ENCODE measurements at places on chromosomes 11 and 22.

GRCh38 chr11:69461272-69461962, 20.0 kb upstream of the LINC01488 start:
- DNase-seq = no peak

DNA sequence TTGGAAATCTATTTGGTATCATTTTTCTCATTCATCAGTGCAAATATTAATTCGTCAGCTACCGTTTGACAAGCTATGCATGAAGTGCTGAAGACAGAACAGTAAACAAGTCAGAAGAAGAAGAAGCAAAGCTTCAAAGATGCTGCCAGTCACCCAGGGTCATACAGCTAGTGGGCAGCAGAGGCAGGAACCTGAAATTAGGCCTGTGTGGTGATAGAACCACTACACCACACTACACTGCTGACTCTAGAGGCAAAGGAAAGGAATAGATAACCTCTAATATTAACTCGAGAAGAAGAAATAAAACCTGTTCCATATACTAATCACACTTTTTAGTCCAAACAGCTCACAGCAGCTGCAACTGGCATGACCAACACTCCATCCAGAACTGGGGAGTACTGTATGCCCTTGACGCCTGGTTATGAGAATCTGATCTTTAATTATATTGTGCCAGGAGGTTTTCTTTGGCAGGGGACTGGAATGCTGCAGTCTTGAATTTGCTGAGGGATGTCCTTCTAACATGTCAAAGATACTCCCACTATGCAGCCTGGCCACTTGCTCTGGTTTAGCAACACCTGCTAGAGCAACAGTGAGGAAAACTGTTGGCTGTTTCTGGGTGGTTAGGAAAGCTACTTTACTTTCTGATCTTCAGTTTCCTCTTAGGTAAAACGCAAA, 73.0 kb downstream of the PAK1 start:
- no peak for DNase-seq

- DNase-seq = no peak
These were observed 67.0 kb downstream of the FANCF start for GRCh38 chr11:22558664-22559063.

- no peak for DNase-seq
These were observed 90.0 kb downstream of the TSPAN18 start for GRCh38 chr11:44816761-44817160.

DNA sequence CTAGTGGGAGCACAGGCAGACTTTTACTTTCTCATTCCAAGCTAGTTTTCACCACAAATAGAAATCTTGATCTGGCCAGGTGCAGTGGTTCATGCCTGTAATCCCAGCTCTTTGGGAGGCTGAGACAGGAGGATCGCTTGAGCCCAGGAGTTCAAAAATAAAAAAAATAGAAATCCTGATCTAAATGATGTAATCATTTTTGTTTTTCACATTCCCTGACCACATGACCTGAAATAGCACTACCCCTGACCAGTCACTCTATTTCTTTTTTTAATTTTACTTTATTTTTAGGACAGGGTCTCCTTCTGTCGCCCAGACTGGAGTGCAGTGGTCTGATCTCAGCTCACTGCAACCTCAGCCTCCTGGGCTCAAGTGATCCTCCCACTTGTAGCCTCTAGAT, 2.3 kb upstream of the TCN2 start:
- no peak for DNase-seq

DNA sequence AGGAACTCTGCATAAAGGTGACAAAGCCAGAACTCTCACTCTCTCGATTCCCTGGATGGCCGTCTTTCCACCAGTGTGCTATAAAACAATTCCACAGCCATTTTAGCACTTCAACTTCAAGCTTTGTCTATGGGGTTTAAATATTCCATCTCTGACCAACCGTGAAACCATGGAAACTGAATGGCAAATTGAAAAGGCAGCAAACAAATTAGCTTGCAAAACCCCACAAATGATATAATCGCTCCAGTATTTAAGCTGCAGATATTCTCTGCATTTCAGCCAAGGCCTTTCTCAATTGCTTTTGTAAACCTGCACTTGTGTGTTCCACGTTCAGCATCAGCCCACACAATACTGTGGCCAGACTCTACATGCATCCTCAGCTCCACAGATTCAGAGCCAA, 131.7 kb upstream of the ISX start:
- no peak for DNase-seq

GRCh38 chr11:120211522-120212258, 858 bp downstream of the OAF start:
- DNase-seq = no peak

- no peak for DNase-seq
These were observed 50.8 kb downstream of the ATG16L2 start for GRCh38 chr11:72864702-72865655.

GRCh38 chr11:17736930-17737817, 2.6 kb downstream of the KCNC1 start:
- DNase-seq = no peak

GRCh38 chr22:36914390-36914752, 943 bp downstream of the CSF2RB start:
- no peak for DNase-seq

- DNase-seq = no peak
These were observed 20.7 kb upstream of the CCDC188 start for GRCh38 chr22:20171288-20172140.

DNA sequence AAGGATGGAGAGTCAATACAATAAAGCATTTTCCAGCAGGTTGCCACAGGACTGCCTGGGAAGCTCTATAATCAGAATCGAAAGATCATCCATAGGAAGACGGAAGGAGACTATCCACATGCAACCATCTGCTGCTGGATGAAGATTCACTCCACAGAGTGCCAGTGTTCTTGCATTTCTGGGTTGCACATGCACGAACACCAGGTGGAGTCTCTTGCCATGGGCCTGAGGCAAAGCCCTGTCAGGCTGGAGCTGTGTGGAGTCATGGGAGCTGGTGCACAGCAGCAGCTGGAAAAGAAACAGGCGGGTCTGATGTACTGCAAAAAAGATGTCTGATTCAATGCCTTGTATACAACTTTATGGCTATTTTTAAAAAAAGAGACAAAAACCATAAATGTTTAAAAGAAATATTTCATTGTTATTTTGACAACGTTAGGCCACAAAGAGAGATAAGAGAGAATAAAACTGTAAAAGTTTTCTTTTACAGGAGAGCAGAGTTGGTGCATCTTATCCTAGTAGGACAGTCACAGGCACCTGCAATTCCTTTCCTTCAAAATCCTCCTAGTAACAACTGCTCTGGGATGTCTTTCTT, 12.9 kb upstream of the FAT3 start:
- no peak for DNase-seq

DNA sequence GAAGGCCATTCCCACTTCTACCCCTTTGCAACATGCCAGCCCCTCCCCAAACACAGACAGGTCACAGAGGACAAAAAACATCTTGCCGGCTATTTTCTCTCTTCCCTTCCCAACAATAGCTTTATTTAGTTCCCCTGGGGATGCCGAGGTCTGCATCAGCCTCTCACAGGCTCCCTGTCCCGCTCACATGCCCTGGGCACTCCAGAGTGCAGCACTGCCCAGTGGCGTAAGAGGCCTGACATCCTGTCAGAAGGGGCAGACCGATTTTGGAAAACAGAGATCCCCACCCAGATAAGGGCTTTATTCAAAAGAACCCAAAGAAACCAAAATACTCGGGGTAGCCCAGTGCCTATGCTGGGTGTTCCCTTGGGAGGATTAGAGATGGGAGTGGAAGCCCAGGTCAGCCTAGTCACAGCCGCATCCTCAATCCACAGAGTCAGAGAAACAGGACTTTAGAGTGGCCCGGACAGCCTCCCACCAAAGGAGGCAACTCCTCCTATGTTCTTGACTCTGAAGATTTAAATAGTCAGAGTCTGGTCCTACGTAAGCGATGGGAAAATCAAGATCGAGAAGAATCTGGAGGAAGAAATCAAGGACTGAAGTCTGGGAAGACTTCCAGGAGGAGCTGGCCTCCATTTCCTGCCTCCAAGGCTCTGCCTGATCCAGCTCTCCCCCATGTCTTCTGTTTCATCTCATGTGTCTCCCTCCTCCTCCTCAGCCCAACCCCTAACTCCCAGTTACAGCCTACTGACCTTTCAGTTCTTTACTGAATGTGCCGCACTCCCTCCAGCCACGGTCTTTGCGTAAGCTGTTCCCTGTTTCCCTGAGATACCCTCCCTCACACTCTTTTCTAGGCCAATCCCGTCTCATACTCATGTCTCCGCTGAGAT, 129.3 kb downstream of the FBXO7 start:
- DNase-seq = no peak

- no peak for DNase-seq
These were observed 47.2 kb downstream of the GALNT18 start for GRCh38 chr11:11574373-11575287.

DNA sequence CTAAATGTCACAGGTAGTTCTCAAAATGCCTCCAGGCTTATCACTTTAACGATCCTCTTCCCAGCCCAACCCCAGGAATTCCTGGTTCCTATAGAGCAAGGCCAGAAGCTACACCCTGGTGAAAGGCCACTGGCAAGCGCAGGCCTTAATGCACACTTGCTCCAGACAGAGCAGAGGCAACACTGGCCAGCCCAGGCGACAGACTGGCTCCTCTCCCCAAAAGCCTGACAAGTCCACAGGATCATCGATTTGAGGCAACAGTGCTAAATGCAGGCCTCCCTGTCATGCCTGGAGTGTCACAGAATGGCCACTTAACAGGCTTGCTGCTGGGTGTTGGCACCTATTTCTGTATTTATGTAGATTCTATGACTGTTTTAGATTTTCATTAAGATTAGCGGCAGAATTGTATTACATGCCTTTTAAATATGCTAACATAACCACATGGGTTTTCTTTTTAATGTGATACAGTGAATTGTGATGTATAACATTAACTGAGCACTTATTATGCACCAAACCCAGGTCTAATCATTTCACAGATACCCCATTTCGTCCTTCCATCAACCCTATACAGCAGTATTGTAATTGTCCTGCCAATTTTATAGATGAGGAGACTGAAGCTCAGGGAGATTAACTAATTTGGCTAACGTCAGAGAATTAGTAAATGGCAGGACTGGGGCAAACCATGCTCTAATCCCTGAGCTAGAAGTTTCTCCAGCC, 38.6 kb downstream of the PACSIN2 start:
- no peak for DNase-seq

DNA sequence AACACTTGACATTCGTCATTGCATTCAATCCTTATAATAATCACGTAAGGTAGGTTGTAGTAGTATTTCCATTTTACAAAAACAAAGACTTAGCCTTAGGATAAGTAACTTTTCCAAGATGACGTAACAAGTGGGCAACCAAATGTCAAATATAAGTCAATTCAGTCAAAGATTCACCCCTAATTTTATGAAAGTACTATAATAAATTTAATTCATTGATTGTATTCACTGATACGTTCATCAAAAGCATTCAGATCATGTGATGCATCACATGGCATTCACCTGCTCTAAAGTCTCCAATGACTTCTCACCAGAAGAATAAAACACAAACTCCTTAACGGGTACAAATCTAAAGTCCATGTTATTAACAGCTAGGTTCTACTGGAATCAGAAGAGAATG, 2.1 kb downstream of the KIF18A start:
- DNase-seq = no peak

DNA sequence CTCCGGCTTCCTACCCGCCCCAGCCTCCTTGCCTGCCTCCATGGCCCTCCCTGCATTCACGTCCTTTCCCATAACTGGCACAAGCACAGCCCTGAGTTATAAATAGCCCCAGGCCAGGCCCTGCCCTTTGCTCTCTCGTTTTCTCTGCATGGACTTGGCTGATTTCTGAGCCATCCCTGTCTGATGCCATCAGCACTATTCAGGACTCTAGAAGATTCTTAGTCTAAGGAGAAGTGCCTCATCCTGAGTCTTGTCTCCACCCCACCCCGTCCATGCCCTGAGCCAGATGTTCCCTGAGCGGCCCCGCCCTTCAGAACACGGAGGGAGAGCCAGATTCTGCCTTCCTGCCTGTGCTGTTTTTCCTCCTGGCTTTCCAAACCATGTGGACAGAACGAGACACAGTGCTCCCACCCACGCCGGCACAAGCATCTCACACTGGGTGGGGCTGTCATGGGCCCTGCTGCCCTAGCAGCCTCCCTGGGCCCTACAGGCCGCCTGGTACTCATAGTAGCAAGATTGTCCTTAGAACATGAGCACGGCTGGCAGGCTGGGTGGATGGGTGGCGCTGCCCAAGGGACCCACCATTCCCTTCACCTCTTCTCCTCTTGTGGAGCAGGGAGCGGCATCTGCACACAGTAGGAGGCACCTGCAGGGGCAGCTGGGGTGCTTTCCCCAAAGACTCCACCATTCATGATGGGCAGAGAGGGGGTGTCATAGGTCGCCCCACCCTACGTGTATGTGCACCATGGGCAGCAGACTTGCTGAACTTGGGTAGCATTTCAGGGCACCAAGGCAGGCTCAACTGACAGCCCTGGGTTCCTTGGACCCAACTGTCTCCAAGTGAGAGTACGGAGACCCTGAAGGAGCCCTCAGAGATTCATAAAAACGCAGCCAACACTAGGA, 76.9 kb downstream of the BCR start:
- no peak for DNase-seq

DNA sequence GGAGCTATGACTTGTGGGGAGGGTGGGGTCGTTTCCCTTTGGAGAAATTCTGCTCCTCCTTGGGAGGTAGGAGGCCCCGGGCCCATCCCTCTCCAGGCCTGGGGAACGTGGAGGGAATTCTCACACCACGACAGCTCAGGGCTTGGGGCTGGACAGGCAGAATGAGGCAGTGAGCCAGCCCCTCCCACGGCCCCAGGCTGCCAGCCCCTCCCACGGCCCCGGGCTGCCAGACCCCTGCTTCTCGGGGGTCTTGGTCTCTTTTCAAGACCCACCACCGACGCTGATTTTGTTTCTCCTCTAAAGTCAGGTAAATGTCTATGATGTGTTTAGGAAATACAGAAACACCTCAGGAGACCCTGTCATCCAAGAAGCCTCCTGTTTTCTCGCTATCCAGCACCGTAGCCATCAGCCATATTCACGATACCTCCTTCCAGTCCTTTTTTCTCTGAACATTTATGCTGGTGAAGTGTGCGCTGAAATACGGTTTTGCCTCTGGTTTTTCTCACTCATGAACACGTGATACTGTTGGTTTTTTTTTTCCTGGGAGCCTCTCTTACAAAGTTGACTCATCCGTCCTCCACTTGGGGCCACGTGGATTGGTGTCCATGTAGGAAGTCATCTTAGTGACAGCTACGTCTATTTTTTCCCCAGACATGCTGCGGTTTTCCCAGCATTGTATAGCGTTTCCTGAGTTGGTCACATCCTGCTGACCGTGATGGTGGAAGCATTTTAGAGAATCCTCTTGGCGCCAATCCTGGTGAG, 1219.6 kb downstream of the BRD1 start:
- no peak for DNase-seq

- DNase-seq = no peak
These were observed 6.0 kb downstream of the TMEM123 start for GRCh38 chr11:102446606-102447005.

- DNase-seq = no peak
These were observed 16.8 kb downstream of the PIWIL4 start for GRCh38 chr11:94583866-94584500.
